Hepatic stellate cell (primary cell): ENCODE measurements at places on chromosomes 12 and 14.

DNA sequence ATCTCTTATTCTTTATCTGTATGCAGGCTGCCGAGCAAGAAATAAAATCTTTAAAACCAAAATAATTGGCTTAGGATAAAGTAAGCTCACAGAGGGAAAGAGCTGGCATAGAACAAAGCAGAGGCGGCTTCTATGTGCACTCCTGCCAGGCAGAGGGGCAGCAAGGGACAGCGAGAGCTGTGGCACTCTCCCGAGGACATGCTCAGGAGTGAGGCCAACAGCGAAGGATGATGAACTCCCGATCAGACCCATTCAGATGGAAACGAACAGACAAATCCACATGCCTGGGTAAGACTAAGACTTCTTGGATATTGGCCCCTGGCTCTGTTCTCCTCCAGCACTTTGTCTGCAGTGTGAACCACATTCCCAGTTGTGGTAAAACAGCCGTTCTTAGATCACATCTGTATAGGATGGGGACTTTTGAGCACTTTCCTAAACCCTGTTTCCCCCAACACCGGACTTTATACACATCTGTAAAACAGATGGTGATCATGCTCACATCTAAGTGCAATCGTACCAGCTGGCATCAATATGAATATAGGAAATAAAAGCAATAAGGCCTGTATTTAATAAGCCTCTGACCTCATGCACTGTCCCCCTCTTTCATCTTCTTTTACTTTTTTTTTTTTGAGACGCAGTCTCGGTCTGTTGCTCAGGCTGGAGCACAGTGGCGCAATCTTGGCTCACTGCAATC, 134.1 kb downstream of the PPM1H start:
- no peak for DNase-seq

DNA sequence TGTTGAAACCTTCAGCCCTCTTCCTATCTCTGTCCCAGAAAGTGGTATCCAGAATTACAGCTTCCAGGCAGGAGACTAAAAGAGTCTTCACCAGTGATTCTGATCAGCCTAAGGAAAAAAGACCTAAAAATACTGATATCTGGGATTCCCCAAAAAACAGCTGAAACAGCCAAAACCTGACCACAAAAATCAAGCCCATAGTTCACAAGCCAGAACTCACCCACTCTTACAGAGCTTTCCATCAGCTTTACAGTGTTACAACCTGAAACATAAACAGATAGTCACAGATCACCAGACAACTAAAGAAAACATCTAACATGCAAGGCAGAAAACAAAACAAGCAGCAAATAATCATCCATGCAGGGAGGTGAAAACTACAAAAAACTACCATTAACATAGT, 26.0 kb upstream of the TSPAN8 start:
- DNase-seq = no peak

- no peak for DNase-seq
Measured at GRCh38 chr12:8950702-8951478, 1.4 kb upstream of the M6PR start.

DNA sequence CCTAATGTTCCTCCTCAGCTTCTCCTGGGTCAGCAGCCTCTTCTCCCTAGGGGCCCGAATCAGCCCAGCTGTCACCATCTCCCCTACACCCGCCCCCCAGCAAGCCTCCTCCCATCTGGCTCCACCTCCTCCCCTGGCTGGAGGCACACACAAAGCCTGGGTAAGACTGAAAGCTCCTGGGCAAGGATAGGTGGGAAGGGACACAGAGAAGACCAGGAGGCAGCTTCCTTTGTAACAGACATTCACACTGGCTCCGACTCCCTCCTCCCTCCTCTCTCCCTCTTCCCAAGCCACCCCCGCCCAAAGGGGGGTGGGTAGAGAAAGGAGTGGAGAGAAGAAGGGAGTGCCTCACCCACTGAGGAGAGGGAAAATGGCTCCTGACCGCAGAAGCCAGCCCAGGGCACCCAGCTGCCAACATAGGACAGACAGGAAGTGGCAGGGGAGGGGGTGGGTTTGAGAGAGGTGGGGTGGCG, 4.0 kb downstream of the CHD4 start:
- DNase-seq = peak; percentile 78

GRCh38 chr12:49974231-49974675, 1.5 kb downstream of the AQP6 start:
- DNase-seq = peak; percentile 87

DNA sequence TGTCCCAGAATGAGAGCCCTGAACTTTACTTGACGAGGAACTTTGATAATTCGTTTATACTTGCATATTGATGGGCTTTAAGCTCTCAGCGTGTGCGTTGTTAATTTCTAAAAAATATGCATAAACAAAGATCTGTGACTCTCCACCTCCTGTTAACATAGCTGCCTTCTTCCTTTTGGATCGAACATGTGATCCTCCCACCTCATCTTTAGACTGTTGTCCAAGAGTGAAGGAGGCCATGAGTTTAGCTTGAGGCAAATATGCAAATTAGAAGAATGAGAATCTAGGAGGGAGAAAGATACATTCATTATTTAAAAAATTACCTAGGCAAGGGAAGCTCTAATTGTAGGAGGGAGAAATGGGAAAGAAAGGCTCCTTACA, 617 bp downstream of the TTC8 start:
- DNase-seq = peak; percentile 9

- DNase-seq = no peak
Measured at GRCh38 chr12:17918013-17918412, 172.0 kb downstream of the RERGL start.

DNA sequence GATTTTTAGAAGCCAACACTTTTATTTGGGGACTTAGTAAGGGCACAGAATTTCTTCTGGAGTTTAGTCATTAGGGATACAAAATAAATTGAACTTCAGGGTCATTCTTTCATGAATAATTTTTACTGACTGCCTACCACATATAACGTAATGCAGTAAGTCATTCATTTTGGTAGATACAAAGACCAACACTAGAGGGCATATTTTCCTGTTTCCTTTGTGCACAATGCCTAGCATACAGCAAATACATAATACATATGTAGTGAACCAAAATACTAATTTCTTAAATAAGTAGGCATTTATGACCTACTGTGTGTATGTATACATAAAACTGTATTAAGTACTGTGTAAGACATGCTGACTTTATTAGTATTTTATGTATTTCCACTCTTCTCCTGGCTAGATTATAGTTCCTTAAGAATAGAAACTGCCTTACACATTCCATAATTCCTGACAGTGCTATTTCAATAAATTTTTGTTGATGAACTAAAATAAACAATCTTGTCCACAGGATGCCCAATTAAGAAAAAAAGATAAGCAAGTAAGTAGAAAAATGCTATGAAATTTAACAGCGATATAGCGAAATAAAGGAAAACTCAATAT, 47.9 kb downstream of the PPP1R12A start:
- no peak for DNase-seq
